HT1080 (cell line): ENCODE measurements at places on chromosomes 11 and 22. TPM values are rescaled to one million over a fixed set of nuclear protein-coding genes. Genes with fewer than 3 reads are reported as not detected.

GRCh38 chr22:32911503-32911902, 110.0 kb downstream of the TIMP3 start:
- DNase-seq: no peak

USP2 gene
- total RNA-seq: 0.20 and 1.0 TPM in 2 replicates

E2F8 gene
- total RNA-seq: 2.7 and 5.2 TPM in 2 replicates

SERPING1 gene
- not detected in 2 replicates for total RNA-seq

DNA sequence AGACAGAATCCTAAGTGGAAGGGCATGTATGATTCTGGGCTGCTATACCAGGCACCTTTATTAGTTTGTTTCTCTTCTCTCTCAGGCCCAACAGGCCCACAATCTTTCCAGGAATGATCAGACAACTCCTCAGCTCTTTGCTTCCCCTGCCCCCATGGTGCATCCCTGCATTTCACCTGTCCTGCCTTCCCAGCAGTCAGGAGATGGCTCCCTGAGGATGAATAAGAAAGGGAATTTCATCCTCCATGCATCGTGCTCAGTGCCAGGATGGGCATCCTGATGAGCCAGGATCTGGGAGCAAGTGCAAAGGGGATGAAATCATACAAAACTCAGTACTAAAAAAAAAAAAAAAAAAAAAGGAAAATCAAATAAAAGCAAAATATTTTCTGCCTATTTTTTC, 18.6 kb upstream of the NTM start:
- no peak for DNase-seq

GRCh38 chr22:41919357-41920224, 4.7 kb upstream of the SHISA8 start:
- DNase-seq: no peak

RFPL2 gene
- total RNA-seq: not detected in 2 replicates

DNA sequence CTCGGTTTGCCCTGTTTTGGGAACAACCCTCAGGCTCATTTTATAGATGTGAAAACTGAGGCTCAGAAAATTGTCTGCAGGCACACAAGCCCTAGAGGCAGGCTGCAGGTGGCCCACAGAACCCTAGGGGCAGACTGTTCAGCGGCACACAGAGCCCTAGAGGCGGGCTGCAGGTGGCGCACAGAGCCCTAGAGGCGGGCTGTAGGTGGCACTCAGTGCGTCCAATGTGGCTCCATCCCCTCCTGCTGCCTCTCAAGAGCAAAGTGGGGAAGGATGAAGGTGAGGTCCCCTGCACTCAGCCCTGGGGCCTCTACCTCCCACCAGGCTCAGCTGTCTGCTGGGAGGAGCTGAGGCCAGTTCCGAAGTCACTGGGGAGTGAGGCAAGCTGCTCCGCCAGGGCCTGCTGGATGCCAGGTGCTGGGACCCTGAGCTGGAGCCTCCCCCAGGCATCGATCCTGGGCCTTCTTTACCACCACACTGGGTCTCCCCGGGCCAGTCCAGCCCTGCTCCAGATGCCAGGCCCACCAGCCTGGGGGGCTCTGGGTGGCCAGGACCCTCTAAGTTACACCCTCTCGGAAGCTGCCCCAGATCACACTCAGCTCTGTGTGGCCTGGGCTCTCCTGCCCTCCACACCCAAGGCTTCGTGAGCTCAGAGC, 2.3 kb downstream of the ACY3 start:
- DNase-seq: peak; percentile 49

TSGA10IP gene
- 0.05 TPM in 1 of 2 replicates, not detected in the other for total RNA-seq

GRCh38 chr11:28735511-28735910, 627.3 kb downstream of the METTL15 start:
- no peak for DNase-seq

DNA sequence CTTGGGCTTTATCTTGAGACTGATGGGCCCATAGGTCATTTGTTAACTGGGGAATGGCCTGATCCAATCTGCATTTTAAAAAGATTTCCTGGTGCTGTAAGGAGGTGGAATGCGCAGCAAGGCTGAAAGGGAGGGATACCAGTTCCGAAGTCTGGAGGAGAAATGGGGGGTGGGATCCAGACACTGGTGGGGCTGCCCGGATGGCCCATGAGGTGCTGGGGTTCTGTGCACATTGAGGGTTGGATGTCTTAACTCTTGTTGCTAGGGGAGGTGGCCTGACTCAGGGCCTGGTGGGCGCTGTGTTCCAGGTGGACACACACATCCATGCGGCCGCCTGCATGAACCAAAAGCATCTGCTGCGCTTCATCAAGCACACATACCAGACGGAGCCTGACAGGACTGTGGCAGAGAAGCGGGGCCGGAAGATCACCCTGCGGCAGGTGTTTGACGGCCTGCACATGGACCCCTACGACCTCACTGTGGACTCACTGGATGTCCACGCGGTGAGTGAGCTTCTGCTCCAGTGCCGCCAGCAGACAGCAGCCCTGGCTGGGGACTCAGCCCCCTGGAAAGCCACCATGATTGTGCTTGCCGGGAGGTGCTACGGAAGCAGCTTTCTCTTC, 38.1 kb downstream of the AMPD3 start:
- no peak for DNase-seq

OR52I2 gene
- not detected in 2 replicates for total RNA-seq

- peak; percentile 14 for DNase-seq
Measured at GRCh38 chr11:65496304-65497140, 2.3 kb upstream of the MALAT1 start.

- DNase-seq: no peak
Measured at GRCh38 chr22:25827415-25827814, 85.4 kb downstream of the MYO18B start.

DNA sequence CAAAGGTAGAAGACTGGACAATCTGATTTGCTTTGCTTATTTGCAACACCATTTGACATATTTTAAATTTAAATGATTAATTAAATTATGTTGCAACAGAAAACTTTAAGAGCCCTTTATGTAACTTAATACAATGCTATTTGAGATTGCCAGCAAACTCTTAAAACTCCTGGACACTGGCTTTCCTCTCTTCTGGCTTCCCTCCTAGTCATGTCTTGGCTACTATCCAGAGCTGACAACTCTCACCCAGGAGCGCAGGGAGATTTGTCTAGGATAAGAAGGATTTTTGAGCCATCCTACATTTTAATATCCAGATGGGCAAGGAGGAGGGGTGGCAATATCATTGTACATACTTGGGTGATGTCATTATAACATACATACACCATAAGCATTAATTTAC, 134.3 kb downstream of the ELP4 start:
- peak; percentile 60 for DNase-seq

- DNase-seq: peak; percentile 80
Measured at GRCh38 chr11:73242251-73243092, 24.4 kb downstream of the P2RY2 start.

DNA sequence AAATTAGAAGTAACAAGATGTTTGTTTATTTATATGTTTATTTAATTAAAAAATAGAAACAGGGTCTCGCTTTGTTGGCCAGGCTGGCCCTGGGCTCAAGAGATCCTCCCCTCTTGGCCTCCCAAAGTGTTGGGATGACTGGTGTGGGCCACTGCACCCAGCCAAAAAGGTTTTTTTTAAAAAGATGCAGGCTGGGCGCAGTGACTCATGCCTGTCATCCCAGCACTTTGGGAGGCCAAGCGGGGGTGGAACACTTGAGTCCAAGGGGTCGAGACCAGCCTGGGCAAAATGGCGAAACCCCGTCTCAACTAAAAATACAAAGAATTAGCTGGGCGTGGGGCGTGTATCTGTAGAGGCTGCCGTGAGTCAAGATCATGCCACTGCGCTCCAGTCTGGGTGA, 13.4 kb downstream of the DRD4 start:
- DNase-seq: no peak

DNA sequence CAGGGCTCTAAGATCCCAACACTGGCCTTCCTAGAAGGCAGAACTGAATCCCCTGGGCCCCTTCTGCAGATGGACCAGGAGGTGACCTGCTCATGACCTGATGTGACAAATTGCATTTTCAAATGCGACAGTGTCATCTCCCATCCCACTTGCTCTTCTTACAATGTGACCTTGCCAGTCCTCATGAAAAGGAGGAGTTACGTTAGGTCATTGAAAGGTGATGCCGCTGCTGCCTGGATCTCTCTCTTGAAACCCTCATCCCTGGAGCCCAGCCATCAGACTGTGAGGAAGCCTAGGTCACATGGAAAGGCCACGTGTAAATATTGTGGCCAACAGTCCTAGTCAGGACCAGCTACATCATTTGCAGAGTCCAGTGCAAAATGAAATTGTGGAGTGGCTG, 5.7 kb upstream of the C1QTNF4 start:
- no peak for DNase-seq

PARVG gene
- 0.24 and 0.50 TPM in 2 replicates for total RNA-seq

DNA sequence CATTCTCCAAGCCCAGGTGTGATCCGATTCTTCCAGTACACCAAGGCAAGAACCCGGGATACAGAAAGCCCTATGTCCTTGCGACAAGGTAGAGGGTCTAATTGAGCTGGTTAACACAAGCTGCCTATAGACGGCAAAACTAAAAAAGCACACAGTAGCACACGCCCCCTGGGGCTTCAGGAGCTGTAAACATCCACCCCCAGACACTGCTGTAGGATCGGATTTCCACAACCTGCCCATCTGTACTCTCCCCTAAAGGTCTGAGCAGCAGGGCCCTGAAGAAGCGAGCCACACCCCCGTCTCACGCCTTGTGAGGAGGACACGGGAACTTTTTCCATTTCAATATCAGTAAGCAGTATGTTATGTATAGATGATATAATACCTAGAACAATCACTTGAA, 624.7 kb downstream of the BUD13 start:
- no peak for DNase-seq

DNA sequence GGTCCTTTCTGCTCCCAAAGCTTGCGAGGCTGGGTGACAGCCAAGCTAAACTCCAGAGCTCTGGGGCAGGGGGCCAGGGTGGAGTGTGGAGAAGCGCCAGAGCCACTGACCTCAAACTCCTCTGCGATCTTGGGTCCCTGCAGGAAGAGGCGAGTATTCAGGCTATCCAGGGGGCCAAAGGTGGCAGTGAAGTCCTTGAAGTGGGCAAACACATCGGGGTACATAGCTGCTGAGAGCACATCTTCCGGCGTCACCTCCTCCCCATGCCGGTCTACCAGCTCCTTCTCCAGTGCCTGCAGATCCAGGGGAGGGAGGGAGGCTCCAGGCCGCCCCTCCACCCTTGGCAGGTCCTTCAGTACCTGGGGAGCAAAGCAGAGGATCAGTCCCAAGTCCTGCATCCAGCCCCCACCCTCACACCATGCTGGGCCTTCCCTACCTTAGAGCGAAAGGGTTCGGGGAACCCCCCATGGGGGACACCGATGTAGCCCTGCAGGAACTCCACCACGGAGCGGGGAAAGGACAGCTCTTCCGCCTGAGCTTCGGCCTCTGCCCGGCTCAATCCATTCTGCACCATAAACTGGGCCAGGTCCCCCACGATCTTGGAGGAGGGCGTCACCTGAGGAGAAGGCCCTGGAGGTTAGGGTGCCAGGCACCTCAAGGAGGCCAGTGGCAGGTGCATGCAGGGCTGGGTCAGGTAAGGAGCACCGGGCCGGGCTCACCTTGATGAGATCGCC, 6.4 kb downstream of the RCE1 start:
- DNase-seq: no peak

- no peak for DNase-seq
Measured at GRCh38 chr22:17851759-17852158, 77.5 kb upstream of the BID start.

DNA sequence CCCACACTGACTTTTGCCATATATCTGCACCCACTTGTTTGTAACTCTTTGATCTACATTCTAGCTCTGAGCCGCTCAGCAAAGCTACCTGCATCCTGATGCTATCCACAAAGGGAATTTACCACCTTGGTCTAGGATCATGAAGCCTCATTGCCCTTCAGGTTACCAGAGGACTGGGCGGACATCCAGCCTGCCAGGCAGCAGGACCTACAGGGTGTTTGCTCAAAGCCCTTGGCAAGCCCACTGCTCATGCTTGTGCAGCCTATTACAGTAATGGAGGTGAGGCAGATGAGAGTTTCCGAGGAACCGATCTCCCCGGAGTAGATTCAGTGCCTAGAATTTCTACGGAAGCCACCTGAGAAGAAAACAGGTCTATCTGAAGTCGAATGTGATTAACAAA, 417.2 kb downstream of the OPCML start:
- no peak for DNase-seq

GRCh38 chr11:61401173-61401572, 8.8 kb downstream of the TMEM216 start:
- no peak for DNase-seq

PGA5 gene
- total RNA-seq: not detected in 2 replicates

- DNase-seq: no peak
Measured at GRCh38 chr11:28108958-28109357, 770 bp downstream of the METTL15 start.

SERGEF gene
- total RNA-seq: 23.2 and 30.8 TPM in 2 replicates

DNA sequence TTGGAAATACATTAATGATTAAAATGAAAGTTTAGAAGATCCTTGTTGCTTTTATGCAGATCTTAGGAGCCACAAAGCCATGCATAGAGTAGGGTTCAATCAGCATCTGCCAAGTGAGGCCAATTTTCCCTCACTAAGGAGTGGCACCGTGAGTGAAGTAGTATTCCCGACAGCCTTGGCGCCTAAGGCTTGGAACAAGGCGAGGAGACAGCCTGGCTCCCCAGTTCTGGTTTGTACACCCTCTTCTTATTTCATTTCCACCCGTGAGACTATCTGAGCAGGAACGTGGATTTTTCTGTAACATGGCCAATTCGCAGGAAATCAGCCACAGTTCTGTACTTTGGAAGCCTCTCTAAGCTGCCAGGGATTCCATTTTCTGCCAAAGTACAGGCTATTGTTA, 22.6 kb downstream of the FADS2 start:
- DNase-seq: no peak

GRCh38 chr11:62958547-62959421, 26.0 kb downstream of the SLC22A6 start:
- DNase-seq: peak; percentile 38

- no peak for DNase-seq
Measured at GRCh38 chr11:44627165-44627789, 61.8 kb downstream of the CD82 start.

- no peak for DNase-seq
Measured at GRCh38 chr11:8243458-8243857, 20.2 kb downstream of the LMO1 start.

LDHAL6A gene
- total RNA-seq: not detected in 2 replicates

STK33 gene
- 8.6 and 11.6 TPM in 2 replicates for total RNA-seq

MUC6 gene
- not detected in 2 replicates for total RNA-seq

PAMR1 gene
- total RNA-seq: not detected in 2 replicates

GRCh38 chr11:117851852-117852251, 24.6 kb downstream of the FXYD6 start:
- no peak for DNase-seq

TNRC6B gene
- 13.7 and 19.3 TPM in 2 replicates for total RNA-seq

GRCh38 chr22:27372969-27373670, 428.4 kb downstream of the MN1 start:
- DNase-seq: no peak

DNA sequence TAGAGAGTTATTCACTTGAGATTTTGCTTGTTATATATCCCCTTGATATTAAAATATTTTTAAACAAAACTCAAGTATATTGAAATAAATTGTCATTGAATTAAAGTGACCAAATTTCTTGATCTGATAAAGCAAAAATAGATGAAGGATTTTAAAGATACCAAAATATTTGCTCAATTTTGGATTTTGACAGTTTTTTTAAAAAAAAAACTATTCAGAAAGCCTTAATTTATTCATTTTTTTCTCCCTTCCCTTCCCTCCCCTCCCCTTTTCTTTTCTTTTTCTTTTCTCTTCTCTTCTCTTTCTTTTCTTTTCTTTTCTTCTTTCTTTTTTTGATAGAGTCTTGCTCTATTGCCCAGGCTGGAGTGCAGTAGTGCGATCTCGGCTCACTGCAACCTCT, 163.7 kb downstream of the DYNC2H1 start:
- DNase-seq: no peak

SLC35C1 gene
- total RNA-seq: 4.9 and 11.7 TPM in 2 replicates

CHRM1 gene
- total RNA-seq: not detected in 2 replicates
